ENCODE measurements at places on chromosomes 3 and 15. TPM values are rescaled to one million over a fixed set of nuclear protein-coding genes. Genes with fewer than 3 reads are reported as not detected.

PRR20G gene
- not detected for total RNA-seq

IRAK2 gene
- total RNA-seq = 14.6 TPM

ZNF620 gene
- total RNA-seq = 0.63 TPM

PIERCE2 gene
- total RNA-seq = 0.31 TPM

MRPL47 gene
- total RNA-seq = 16.9 TPM

CDHR4 gene
- total RNA-seq = not detected

GOLGA8S gene
- 0.10 TPM for total RNA-seq

IGSF11 gene
- 0.10 TPM for total RNA-seq

IQCF2 gene
- total RNA-seq = not detected

CORO2B gene
- total RNA-seq = 0.10 TPM

MAP1A gene
- total RNA-seq = 2.4 TPM

CFAP100 gene
- not detected for total RNA-seq

ATP10A gene
- 15.8 TPM for total RNA-seq

PGBD4 gene
- 4.5 TPM for total RNA-seq

GABRR3 gene
- under 0.01 TPM for total RNA-seq

PAK6 gene
- total RNA-seq = 0.42 TPM

DIPK2A gene
- total RNA-seq = 52.9 TPM

PLD1 gene
- 10.4 TPM for total RNA-seq

COL7A1 gene
- total RNA-seq = 0.10 TPM

SLC49A4 gene
- 27.5 TPM for total RNA-seq

FXR1 gene
- 161 TPM for total RNA-seq

AMOTL2 gene
- total RNA-seq = 0.10 TPM

PLSCR5 gene
- total RNA-seq = not detected

CNTN4 gene
- not detected for total RNA-seq

ZIC1 gene
- not detected for total RNA-seq

TMEM45A gene
- 0.73 TPM for total RNA-seq

CHRNA7 gene
- 2.0 TPM for total RNA-seq

ZPLD1 gene
- total RNA-seq = not detected

NR1I2 gene
- not detected for total RNA-seq

Measured in mononuclear cell (primary cell).